ENCODE measurements at places on chromosomes 12 and 14.

GRCh38 chr14:68566075-68566474 lies 226.8 kb downstream of the ZFP36L1 start:
- no peak for DNase-seq

DNA sequence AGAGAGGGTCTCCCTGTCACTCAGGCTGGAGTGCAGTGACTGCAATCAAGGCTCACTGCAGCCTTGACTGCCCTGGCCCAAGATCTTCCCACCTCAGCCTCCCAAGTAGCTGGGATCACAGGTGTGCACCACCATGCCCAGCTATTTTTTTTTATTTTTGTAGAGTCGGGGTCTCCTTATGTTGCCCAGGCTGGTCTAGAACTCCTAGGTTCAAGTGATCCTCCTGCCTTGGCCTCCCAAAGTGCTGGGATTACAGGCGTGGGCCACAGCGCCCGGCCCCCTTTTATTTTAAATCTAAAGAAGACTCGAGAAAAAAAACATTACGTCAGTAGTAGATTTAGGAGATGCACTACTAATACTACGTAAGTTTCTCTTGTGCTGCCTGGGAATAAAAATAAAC lies 14.3 kb downstream of the FOS start:
- no peak for DNase-seq

GRCh38 chr12:100632445-100632892 lies 59.0 kb downstream of the GAS2L3 start:
- no peak for DNase-seq

DNA sequence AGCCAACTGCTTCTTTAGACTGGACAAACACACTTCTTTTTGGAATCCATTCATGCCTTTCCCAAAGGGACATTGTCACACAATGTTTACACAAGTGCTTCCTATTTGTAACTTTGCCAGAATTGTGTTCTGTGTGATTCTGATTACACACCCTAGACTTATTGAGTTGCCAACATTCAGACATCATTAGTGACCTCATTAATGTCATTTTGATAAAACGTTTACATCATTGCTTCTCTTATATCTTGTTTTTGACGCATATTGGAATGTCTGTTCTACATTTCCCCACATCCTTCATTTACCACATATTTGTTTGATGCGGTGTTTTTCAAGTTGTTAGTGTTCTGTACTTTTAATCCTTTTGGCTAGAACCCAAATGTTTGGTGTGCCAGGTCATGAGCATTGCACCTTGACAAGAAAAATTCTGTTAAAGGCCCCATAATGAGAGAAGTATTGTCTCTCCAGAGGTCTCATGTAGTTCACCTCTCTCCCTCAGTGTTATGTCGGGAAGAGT lies 305.5 kb downstream of the AEBP2 start:
- DNase-seq: no peak

- no peak for DNase-seq
These were observed 613.0 kb downstream of the RPS29 start for GRCh38 chr14:48973151-48973550.

DNA sequence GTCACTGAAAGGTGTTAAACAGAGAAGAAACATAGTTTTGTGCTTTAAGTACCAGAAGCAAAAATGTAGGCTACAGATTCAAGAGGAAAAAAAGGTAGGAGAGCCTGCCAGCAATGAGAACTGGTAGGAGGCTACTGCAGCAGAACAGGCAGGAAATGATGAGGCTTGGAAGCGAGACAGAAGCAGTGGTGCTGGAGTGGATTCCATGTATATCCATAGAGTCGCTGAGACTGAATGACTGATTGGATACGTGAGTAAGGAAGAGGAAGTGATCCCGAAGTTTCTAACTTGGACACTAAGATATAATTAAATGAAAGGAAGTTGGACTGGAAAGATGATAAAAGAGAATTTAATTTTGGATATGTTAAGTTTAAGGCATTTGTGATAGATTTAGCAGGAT lies 45.0 kb upstream of the CCDC91 start:
- DNase-seq: no peak

DNA sequence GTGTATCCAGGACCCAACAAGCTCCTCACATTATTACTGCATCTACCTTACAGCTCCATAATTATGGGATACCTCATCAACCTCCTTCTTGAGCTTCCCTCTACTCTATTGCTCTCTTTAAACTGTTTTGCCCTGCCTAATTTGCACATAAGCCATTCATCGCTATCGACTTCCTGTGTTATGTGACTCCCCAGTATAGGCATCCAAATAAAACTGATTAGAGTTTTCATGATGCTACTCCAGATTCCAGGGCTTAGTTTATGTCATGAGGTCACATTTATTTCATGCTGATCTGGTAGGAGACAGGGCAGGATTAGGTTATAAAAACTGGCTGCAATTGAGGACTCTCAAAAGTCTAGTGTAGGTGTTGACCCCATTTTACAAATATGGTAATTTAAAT lies 569.9 kb upstream of the MGAT4C start:
- DNase-seq: no peak

GRCh38 chr12:15555446-15555845 lies 233.1 kb downstream of the PTPRO start:
- DNase-seq: no peak

DNA sequence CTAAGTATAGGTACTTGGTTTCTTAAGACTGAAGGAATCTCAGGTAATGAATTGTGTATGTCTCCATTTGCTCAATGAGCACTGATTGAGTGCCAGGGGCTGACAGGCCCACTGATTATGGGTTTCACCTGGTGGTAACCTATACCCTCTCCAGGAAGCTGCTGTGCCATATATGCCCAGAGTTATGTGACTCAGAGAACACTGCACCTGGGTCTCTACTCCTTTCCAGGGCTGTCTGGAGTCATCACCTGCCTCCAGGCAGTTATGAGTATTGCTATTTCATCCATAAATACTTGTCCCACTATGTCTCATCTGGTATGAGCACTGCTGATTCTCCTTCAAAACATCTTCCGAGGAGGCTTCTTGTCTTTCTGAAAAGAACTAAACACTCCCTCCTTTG lies 692.9 kb downstream of the BCL11B start:
- no peak for DNase-seq

- no peak for DNase-seq
These were observed 120.0 kb upstream of the SLC38A2 start for GRCh38 chr12:46492471-46493085.

DNA sequence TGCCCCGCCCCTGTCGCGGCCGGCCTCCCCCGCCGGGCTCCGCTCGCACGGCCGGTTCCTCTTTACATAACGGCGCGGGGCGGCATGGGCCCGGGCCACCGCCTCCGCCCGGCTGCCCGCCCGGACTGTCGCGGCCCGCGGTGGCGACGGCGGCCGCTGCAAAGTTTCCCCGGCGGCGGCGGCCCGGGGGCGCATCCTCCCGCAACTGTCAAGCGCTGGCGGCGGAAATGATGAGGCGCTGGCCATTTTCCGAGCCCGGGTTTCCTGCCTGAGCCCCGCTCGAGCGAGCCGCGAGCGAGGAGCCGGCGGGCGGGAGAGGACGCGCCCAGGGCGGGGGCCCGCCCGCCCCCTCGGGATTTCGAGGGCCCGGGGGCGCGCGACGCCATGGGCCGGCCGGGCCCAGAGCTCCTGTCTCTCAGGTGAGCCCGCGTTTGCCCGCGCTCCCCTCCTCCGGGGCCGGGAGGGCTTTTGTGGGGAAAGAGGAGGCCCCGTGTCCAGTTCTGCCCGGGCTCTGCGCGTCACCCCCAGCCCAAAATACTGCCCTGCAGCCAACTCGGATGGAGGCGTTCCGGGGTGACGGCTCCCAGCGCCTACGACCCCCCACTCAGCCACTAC lies at the start of gene SH2B3:
Gene SH2B3, plus strand, starts transcription at position 65 of the 615 bp plus-strand sequence. CDS start 12,223 bp downstream, outside the sequence.
- no peak for DNase-seq

DNA sequence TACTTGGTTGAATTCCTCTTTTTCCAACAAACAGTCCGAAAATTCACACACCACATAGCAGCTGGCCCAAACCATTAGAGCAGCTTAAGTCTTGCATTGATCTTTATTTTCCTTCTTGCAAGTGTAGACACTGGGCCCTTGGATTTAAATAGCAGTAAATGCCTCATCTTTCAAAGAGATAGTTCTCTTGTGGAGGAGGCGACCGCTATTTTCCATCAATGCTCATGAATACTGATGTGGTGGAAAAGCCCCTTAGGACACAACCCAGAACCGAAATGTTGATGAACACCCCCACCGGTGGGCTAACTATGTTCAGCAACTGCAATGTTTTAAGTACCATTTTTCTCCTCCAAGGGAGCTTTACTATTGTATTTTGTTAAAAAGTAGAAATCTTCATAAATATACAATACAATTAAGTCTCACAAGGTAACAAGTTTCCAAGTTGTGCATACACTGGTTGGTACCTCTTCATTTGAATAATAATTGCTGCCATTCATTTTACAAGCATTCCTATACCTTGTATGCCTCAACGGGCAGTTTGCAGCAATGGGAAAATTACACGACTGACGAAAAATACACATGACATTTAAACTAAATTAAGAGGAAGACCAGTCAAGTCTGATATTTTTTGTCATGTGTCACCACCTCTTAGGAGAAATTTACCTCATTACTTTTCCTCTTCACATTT lies 18.0 kb downstream of the NIN start:
- DNase-seq: no peak

DNA sequence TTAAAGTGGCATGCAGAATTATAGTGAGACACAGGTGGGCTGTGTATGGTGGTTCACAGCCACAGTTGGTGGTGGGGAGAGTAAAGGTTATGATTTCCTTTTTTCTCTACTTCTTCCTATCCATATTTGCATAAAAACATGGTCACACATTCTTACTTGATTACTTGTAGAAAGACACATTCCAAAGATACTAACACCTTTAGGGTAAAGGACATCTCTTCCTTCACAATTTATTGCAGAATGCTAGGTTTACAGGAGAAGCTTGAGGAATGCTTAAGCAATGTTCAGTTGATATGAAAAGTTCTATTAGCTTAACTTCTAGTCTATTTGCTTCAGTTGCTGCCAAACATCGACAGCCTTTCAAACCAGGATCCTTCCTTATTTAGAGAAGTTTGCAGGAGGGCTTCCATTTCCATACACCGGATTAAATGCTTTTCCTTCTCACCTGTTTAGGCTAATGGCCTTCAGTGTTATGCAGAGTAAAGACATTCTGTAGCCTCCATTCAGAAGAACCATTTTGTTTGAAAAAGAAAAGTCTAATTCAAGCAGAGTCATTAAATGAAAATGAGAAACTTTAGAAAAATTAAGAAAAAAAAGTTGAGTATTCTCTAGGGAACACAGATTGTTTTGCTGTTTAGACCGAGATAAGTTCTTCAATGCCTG lies 2.6 kb upstream of the PHC1 start:
- DNase-seq: no peak

DNA sequence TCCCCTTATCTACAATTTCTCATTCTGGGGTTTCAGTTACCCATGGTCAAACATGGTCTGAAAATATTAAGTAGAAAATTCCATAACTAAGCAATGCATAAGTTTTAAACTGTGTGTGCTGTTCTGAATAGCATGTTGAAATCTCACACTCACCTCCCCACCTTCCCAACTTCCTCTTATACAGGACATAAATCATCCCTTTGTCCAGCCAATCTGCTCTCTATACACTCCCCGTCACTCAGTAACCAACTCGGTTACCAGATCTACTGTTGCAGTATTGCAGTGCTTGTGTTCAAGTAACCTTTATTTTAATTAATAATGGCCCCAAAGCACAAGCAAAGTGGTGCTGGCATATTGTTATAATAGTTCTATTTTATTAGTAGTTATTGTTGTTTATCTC lies 420.5 kb downstream of the GXYLT1 start:
- DNase-seq: no peak

DNA sequence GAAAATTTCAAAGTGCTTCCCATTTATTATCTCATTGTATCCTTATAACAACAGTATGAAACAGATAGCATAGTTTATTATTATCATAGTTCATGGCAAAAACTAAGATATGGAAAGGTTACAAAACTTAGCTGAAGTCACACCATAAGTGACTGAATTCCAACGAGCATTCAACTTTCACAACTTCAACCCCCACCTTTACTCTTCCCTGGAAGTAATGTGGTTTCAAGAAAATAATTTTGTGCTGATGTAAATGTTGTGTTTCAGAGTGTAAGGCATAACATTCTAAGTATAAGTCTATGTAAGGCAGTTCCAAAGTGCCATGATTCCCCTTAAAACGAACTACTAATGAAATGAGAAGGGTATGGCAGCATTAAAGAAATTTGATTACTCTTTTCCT lies 454.5 kb downstream of the BCAT1 start:
- DNase-seq: no peak

- no peak for DNase-seq
These were observed 59.8 kb downstream of the PLEKHG3 start for GRCh38 chr14:64763801-64764621.

GRCh38 chr14:64637735-64638473 lies 66.3 kb upstream of the PLEKHG3 start:
- DNase-seq: no peak

DNA sequence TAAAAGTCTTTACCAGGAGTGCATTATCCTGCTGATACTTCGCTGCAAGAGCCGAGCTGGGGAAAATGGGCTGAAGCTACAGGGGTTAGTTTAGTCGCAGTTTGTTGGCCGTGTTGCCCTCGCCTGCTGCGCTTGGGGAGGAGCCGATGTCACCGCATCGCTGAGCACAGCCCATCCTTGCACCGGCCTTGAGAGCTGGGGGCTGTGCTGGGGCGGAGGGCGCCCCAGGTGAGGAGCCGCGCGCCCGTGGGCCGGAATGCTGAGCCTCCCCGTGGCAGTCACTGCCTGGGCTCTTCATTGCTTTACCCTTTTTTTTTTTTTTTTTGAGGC lies 50.0 kb downstream of the ADGRD1 start:
- DNase-seq: no peak

DNA sequence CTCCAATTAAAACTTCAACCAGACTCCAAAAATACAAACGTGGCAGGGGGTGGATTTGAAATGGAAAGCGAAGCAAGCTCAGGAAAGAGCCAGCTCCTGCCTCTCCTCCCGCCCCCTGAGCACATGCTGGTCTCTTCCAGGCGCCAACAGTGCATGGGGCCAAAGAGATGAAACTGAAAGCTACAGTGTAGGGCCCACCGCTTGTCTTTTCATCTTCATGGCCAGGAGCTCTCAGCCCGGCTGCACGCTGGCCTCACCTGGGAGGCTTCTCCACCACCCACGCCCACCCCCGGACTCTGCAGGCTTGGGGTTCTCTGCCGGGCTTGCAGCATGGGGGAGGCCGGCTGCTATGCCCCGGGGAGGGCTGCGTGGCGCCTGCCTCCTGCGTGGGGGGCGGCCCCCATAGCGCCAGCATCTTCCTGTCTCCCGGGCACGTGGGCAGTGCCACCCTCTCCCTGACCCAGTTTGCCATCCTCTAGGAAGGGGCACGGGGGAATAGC lies 2.0 kb downstream of the RIMBP2 start:
- no peak for DNase-seq

DNA sequence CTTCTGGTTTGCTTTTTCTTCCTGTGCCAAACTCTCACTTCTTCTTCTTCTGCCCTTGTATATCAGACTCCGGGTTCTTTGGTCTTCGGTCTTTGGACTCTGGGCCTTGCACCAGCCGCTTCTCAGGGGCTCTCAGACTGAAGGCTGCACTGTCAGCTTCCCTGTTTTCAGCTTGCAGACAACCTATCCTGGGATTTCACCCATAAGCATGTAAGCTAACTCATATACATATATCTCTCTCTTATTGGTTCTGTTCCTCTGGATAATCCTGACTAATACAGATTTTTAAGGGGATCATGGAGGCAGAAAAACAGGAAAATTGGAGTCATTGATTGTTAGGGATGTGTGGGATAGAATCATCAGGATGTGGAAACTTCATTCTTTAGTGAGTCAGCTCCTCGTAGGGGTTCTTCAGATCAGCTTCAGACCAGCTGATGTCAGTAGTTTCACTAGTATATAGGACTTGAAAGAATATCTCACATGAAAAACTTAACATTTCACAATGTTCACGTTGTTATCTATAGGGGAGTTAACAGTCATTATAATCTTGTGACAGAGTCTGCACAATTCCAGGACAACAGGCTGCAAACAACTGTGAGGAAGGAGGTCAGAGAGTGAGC lies 102.9 kb downstream of the RASSF9 start:
- no peak for DNase-seq

All from stimulated activated CD8-positive, alpha-beta memory T cell treated with anti-CD3 and anti-CD28 coated beads, Interleukin-4, amount 100 ng/mL, for 4 hours (primary cell).